Liver (tissue), 10 donors: ENCODE measurements at places on chromosomes 2 and 18. TPM values are rescaled to one million over a fixed set of nuclear protein-coding genes. Genes with fewer than 3 reads are reported as not detected.

DNA sequence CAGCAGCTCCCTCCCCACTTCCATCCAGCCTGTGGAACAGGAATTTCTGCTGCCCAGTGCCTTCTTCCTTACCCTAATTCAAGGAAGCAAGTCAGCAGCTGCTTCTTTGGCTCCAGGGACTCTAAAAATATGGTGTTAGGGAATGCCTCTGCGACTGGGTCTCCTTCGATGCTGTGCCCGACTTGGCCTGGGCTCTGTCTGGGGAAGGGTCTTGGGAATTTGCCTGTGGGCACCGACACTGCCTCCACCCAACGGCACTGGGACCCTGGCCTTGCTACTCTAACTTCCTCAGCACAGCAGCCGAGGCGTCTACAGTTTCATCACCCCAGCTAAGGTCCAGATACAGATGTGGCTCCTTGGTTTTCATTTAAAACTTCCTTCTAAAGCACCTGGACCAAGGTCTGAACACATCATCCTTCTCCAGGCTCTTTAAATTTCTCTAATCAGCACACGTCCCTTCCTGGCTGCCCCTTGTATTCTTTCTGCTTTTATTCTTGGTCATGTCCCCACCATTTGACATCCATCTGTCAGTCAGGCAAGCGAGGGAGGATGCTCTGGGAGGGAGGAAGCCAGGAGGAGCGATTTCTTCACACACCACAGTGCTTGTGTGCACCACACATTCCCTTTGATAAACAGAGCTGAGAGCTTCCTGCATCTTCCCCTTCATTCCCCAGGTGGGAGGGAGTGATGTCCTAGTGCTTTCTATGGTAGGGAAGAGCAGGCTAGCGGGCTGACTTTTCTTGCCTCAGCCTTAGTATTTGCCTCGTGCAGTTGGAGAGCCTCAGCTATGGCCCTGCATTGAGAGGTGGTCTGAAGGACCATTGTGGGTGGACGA is 6.8 kb downstream of the LBH start:
- no peak for DNase-seq

GRCh38 chr2:68434981-68435380 is 32.1 kb downstream of the FBXO48 start:
- DNase-seq = no peak

DNA sequence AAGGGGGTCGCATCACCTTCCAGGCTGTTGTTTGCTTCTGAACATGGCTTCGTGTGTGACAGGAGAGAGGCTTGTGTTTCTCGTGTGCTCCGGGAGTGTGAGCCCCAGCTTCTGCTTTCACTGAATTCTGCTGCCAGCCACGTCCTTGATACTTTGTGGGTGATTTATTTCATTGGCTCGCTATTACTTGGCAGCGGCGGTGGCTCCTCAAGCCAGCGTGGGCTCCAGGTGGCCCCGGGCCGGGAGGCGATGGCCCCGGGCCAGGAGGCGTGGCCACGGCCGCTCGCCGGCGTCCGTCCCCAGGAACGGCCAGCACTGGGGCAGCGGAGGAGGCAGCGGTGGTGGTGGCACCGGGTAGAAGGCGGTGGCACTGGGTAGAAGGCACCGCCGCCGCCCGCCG is 63.1 kb downstream of the NAPG start:
- DNase-seq = no peak

DNA sequence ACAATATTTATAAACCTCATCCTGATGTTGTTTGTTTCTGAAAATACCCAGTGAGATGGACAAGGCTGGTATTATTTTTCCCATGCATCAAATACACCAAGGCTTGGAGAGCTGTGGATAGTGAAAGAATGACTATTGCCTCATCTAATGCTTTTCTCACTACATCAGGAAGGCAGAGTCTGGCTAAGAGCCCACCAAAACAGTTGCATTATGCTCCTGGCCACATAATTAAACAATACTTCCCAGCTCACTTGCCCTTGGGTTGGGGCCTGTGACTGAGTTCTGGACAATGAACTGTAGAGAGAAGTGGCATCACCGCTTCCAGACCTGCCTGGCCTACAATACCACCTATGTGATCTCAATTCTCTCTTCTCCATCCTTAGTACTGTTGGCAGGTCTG is 46.4 kb upstream of the REEP1 start:
- DNase-seq = no peak

DNA sequence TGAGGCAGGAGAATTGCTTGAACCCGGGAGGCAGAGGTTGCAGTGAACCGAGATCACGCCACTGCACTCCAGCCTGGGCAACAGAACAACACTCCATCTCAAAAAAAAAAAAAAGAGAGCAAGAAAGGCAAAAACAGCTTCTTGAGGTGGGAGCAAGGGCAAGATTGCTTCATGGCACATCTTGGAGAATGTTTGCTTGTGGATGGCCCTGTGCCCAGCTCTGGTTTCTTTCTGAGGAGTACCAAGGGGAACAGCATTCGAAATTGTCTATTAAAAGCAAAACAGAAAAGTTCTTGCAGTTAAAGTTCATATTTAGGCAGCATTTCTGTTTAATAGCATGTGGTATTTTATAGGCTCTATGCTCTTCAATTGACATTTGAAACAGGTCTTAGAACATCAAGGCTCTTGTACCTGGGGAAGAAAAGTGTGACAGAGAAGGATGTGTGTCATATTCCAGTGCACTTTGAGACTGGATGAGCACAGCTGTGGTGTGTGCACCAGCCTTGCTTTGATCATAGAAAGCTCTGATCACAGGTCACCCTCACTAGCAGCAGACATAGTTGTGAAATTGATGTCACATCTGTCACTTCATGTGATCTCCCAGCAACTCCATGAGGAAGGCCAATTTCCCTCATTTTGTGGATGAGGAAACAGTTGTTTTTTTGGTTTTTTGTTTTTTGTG is 154.3 kb downstream of the UXS1 start:
- no peak for DNase-seq

The STARD6 gene
- polyA plus RNA-seq = not detected

GRCh38 chr2:128682266-128682665 is 363.6 kb upstream of the HS6ST1 start:
- DNase-seq = no peak

The CMPK2 gene
- 3.8 TPM for polyA plus RNA-seq

The PKDCC gene
- 14.6 TPM for polyA plus RNA-seq

The SMARCAL1 gene
- 4.4 TPM for polyA plus RNA-seq

GRCh38 chr2:227154986-227155774 is 8.8 kb downstream of the COL4A4 start:
- no peak for DNase-seq

The NBAS gene
- 10.5 TPM for polyA plus RNA-seq

The KYNU gene
- 32.2 TPM for polyA plus RNA-seq

The MYCN gene
- polyA plus RNA-seq = not detected

The GTF2A1L gene
- polyA plus RNA-seq = not detected

- no peak for DNase-seq
Observed at GRCh38 chr2:45640576-45640975, 10.9 kb upstream of the PRKCE start.

The TAF4B gene
- 0.10 TPM for polyA plus RNA-seq

The RAB6C gene
- 0.02 TPM for polyA plus RNA-seq
